Tongue (tissue), 3 donors: ENCODE measurements at places on chromosomes 1 and 21.

DNA sequence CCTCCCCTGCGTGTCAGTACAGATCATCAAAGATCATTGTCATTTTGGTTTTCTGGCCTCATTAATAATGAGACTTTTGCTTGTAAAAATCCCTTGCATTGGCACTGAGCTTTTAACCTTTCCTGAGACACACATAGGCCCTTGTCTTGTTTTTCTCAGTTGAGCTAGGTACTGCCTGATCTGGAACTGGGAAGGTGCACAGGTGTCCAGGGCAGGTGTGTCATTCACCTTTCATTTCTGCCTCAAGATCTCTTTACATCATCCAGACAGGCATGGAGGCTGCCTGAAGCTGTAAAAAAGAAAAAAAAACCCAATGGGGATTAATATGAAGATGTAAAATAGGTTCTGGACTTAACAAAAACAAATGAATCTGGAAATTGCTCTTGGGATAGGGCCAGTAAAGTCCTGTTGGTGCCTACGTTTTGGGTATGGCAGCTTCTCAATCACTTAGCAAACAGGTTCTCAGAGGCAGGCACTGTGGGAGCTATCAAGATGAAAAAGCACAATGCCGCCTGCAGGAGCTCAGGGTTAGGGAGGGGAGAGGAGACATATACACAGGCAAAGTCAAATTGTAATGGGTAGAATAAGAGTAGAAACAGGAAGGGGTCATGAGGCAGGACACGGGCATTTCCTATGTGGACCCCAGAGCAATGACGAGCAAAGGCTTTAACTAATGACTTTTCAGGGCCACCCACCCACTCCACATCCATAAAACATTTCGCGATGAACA lies 1.0 kb upstream of the KCNC4 start:
- peak; percentile 5 for DNase-seq

GRCh38 chr1:231040019-231040799 lies at the start of gene FAM89A:
Gene FAM89A, minus strand, starts transcription at chr1:231040254. Its CDS starts 43 bp downstream, at chr1:231040211.
- DNase-seq = peak; percentile 72

DNA sequence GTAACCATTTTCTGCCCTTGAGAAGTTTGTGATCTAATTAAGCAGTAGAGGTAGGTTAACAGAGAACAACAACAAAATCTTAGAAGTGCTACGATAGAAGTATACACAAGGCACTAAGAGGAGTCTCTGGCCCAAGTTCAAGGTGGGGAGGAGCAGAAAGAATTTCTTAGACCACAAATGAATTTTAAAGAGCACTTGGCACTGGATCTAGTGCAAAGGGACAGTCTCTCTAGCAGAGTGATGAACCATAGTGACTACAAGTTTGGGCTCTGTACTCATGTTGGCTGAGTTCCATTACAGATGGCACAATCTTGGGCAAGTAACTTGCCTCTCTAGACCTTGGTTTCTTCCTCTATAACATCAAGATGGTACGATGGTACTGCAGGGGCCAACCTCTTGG lies 33.3 kb upstream of the PIGC start:
- DNase-seq = no peak

DNA sequence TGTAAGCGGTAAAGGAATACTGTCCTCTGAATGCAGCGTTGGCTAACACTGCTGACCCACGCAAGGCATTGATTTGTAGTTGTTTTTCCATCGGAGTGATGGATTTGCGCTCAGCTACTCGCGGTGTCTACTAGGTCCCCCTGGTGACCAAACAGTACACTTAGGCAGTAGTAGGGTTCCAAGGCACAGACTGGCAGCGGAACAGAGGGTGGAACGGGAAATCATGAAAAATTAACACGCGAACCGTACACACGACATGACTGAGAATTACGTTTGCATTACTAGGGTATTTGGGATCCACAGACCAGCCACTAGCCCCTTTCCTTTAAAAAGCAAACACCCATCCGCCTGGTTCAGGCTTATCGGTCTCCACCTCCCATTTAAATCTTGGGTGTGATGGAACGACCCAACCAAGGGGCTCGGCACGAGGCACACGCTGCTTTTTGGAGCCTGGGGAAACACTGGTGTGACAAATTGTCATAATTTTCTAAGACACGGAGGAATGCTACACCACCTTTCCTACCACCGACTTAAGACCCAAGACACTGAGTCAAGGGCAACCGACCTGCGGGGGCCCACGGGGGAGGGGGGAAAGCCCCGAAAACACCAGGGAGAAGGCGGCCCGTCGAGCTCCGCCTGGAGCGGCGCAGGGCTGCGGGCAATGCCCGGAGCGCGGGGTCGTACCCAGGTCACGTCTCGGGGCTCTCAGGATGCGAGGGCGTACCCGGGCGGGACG lies 699 bp downstream of the DIPK1A start:
- peak; percentile 84 for DNase-seq

GRCh38 chr21:16302851-16303282 lies 573.1 kb downstream of the USP25 start:
- DNase-seq = peak; percentile 73

DNA sequence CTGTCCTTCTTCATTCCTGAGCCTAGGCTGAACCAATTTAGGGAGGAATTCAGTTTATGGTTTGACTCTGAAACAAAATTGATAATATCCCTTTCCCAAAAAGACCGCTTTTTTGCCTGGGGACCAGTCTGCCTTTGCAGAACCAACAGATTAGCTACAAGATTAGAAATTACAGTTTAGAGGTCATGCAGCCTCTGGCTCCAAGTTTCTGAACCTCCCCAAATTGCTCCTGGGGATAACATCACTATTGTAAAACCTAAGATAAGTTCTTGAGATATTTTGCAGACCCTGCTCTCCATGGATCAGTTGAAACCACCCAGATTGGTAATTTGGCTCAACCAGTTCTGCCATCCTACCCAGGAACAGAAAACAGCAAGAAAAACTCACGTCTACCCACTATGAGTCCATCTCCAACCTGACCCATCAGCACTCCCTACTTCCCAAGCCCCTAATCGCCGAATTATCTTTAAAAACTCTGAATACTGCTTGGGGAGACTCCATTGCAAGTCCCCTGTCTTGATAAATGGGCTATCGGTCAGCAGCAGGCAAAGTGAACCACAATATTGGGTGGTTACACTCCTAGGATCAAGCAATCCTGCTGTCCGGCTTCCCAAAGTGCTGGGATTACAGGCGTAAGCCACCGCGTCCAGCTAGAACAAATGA lies 605 bp upstream of the RABGGTB start:
- DNase-seq = no peak

GRCh38 chr1:48495166-48495565 lies 23.2 kb upstream of the SPATA6 start:
- no peak for DNase-seq

DNA sequence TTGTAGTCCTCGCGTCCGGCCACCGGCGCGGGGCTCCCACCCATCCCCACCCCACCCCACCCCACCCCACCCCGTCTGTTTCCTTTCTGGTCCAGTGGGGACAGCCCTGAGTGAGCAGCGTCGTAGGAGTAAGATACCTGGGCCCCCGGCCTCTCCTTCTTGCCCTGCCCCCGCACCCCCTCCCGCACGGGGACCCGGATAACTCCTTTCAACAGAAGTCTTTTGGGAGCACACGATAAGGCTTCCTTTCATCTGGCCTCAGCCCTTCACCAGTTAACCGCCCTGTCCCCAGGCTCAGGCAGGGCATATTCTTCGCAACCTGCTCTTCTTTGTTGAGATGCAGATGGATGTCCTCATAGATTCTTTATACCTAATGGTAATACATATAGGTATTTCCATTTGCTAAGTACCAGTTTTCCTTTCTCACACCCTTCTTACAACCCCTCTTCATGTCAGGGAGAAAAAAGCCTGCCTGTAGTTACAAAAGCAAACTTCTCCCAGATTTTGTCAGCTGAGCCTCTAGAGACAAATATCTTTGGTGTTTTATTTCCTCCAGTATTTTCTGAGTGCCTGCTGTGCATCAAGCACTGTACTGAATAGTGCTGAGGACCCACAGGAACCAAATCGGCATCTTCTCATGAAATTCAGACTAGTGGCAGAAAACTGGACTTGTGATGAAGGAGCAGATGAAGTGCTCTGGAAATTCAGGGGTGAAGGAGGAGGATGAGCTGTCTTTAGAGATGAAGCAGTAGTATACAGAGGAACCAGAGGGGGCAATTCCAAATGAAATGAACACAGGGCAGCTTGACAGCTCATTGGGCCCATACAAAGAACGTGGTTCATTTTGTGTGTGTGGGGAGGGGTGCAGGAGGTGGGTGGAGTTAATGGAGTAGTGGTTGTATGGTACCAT lies 33.6 kb downstream of the SLC2A1 start:
- DNase-seq = no peak

DNA sequence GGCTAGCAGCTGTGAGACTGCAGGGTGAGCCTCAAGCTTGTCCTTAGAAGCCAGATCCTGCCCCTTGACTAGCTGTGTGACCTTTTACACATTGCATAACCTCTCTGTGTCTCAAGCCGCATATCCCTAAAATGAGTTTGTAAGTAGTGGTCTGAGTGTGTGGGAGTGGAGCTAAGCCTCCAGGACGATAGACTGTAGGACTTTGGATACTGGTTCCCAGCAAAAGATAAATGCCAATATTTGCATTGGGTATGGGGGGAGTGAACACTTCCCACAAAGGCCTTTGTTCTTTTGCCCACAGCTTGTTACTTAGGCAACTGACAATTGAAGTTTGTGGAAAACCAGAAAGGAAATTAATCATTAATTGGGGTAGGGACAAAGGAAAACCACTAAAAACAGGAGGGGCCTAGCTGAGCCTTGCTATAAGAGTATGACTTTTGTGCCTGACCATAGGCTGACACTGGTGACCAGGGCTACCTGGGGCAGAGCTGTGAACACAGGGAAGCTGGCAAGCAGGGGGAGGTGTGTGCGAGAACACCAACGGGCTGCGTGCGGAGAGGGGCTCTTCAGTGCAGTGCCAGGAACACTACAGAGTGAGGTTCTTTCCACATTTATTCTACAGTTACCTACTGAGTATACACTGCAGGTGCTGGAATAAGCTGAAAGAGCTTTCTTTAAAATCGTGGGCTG lies 102.4 kb upstream of the ETV3 start:
- no peak for DNase-seq
